Sigmoid colon (tissue), 7 donors: ENCODE measurements at places on chromosomes 12 and 14. TPM values are rescaled to one million over a fixed set of nuclear protein-coding genes. Genes with fewer than 3 reads are reported as not detected.

- H3K4me1 ChIP-seq = no peaks in the 10 kb centered on the region
- H3K36me3 ChIP-seq = no peaks in the 10 kb centered on the region
- no peak overlapping the region for H3K27ac ChIP-seq
- DNase-seq = no peak
- H3K27me3 ChIP-seq = no peaks in the 10 kb centered on the region
- no peak overlapping the region for H3K4me3 ChIP-seq
Observed at GRCh38 chr12:75917715-75918114, 113.9 kb downstream of the PHLDA1 start.

DNA sequence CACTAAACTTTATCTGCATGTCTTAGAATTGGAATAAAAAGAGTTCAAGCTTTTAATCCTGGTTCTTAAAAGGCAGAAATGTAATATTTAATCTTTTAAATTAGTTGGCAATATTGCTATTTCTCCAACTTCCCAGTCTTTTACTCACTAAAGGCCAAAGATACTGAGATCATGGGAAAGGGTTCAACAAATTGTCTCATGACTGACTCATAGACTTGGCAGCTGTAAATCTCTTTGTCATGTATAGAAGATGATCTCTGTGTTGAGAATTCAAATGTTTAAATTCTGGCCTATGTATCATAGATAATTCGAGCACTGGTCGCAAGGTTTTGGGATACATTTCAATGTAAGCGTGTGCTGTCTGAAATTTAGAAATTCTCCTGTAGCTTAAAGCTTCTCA lies 40.1 kb upstream of the STRAP start:
- H3K27me3 ChIP-seq = no peaks in the 10 kb centered on the region
- no peak for DNase-seq
- no peak overlapping the region for H3K27ac ChIP-seq
- H3K4me1 ChIP-seq = no peaks in the 10 kb centered on the region
- no peak overlapping the region for H3K4me3 ChIP-seq

- H3K36me3 ChIP-seq = no peaks in the 10 kb centered on the region
- H3K4me1 ChIP-seq = no peaks in the 10 kb centered on the region
- DNase-seq = peak; percentile 52
- no peak overlapping the region for H3K4me3 ChIP-seq
- no peaks in the 10 kb centered on the region for H3K27me3 ChIP-seq
Observed at GRCh38 chr14:100867631-100868315, 35.7 kb downstream of the RTL1 start.

DNA sequence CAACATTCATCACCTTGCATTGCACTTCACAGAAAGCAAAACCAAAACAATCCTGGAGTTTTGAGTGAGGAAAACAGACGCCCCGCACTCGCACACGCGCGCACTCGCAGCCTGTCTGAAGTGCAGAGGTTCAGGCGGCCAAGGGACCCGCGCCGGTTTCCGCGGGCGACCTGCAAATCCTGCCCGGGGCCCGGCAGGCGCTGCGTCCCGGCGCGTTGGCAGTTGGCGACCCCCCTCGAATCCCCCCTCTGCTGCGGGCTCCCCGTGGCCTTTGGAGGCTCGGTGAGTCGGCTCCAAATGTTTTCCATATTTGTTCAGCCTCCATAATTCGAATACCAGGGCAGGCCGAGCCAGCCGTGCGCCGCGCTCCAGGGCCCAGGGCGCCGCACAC lies at the start of gene SSPN:
SSPN (plus strand) TSS at position 324 of the 391 bp plus-strand sequence. CDS start 100 bp downstream, outside the sequence.
- H3K27ac ChIP-seq = peak within 1 kb of the TSS; percentile 94
- no peaks in the 10 kb centered on the region for H3K36me3 ChIP-seq
- H3K4me1 ChIP-seq = peaks cover 32% of the 10 kb centered on the region
- peak; percentile 91 for DNase-seq
- peak within 1 kb of the TSS; percentile 70 for H3K4me3 ChIP-seq
- no peaks in the 10 kb centered on the region for H3K27me3 ChIP-seq

DNA sequence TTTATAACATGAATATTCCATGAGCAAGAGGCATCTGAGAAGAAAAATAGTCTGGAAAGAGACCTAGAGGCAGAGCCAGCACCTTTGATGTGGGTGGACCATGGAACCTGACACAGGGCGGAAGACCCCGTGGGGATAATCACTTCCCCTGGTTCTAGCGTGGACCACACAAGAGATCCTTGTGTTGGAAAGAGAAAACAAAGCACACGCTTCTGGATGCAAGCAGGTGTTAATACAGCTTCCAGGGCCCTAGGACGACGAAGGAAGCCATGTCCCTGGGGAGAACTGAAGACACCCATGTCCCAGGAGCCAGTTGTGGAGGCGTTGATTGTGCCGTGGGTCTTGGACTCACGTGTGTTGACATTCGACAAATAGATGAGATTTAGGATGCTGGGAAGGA lies 102.9 kb downstream of the ADGRD1 start:
- no peak for DNase-seq
- H3K27me3 ChIP-seq = no peaks in the 10 kb centered on the region
- peaks cover 6% of the 10 kb centered on the region for H3K4me1 ChIP-seq

DNA sequence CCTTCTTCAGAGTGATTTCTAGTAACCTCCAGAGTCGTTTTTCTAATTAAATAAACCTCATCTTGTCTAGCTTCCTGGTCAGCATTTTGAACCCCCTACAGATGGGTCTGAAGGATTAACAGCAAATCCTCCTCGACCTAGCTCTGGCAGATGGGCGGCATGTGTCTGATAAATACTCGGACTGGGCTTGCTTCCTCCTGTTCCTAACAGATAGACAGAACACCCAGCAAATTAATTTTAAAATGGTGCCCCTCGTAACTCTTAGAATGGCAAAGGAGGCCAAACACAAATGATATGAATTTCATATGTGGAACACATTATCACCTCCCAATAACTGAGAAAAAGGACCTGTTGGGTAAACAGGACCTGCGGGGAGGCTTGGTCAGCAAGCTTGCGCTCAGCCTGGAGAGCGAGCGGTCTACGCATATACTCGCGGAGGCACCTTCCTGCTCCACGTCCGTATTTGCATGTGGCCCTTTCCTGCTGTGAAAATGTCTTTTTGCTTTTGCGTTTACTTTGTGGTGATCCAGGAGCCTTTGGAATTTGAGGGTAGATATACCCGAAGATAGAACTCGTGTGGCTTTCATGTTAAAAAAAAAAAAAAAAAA lies 79.6 kb downstream of the OTX2 start:
- no peaks in the 10 kb centered on the region for H3K36me3 ChIP-seq
- DNase-seq = no peak
- no peaks in the 10 kb centered on the region for H3K4me1 ChIP-seq
- peaks cover 26% of the 10 kb centered on the region for H3K27me3 ChIP-seq

- no peak for DNase-seq
- H3K36me3 ChIP-seq = no peaks in the 10 kb centered on the region
- no peaks in the 10 kb centered on the region for H3K4me1 ChIP-seq
- no peaks in the 10 kb centered on the region for H3K27me3 ChIP-seq
Observed at GRCh38 chr12:78275886-78276285, 445.2 kb downstream of the NAV3 start.

DNA sequence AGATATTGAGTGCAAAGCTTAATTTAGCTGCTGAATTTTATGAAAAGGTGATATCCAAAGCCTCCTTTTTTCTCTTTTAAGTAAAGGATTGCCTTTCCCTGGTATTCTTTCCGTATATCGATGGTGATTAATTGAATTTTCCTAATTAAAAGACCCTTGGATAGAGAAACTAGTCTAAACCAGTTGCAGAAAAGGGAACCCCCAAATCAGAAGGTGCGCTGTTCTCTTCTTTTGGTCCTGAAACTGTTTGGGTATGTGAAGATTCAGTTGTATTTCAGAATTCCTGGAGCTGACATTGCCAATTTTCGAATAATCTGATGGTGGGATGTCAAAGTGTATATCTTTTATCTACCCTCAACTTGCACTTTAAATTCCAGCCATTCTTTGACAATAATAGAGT lies 1.9 kb downstream of the GPHN start:
- H3K27me3 ChIP-seq = no peaks in the 10 kb centered on the region
- peak overlapping the region; percentile 96 for H3K27ac ChIP-seq
- DNase-seq = no peak
- H3K4me3 ChIP-seq = peak overlapping the region; percentile 97

DNA sequence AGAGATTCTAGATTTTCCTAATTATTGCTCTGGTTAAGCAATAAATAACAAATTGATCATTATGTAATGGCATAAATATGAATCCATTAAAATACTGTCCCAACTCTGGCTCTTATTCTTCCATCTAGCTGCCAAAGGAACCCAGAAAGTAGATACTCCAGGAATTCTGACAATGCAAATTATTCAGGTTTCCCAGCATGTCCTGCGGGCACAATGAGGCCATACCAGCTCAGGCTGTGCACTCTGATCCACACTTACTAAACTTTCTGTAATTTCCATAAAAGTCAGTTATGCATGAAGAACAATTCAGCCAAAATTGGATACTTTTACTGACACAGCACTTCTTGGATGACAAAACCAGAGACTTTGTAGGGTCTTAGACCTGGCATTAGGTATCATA lies 576.3 kb downstream of the KCNH5 start:
- no peak overlapping the region for H3K27ac ChIP-seq
- H3K4me1 ChIP-seq = no peaks in the 10 kb centered on the region
- no peaks in the 10 kb centered on the region for H3K36me3 ChIP-seq
- DNase-seq = no peak
- no peaks in the 10 kb centered on the region for H3K27me3 ChIP-seq
- H3K4me3 ChIP-seq = no peak overlapping the region

DNA sequence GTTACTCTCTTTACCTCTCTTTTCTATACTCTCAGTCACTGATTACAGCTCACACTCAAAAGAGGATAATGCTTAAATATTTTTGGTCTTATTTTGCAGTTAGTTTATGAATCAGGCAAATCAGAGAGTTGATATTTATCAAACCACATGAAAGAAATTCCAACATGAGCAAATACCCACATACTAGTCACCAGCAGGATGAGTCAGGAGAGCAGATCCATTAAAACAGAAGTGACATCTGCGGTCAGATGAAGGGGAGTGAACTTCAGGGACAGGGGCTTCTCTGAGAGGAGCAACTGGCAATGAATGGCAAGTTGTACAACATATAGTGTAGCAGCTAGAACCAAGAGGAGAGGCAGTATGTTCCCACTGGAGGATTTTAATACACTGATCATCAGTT lies 258.7 kb downstream of the SYT10 start:
- no peak overlapping the region for H3K4me3 ChIP-seq
- DNase-seq = no peak
- no peaks in the 10 kb centered on the region for H3K4me1 ChIP-seq
- H3K27me3 ChIP-seq = no peaks in the 10 kb centered on the region

DNA sequence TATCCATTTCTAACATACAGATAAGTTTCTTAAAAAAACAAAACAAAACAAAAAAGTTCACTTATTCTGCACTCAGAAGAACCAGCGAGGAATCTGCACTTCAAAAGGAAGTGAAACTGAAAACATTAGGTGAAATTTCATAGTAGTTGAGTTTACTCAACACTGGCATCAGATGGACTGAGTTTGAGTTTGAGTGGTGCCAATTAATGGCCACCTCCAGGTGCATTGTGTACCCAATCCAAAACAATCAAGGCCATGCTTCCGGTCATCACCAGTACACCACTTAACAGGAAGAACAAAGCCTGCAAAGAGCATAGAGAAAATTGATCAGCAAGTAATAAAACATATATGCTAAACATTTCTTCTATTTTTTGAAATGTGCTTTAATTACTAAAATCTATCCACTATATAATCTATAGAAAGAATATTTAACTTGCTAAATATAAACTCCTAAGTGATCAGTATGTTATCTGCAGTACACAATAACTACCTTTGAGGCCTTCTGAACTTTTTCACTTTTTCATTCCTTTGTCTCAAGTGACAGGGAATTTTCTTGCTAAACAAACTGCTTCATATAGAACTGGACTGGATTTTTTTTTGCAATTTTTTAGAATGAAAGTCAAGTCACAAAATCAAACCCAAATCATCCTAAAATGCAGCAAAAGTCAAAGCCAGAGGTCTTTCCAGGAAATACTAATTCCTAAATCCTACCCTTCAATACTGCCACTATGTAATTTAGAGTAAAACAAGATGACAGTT lies 11.5 kb downstream of the SLC38A2 start:
- H3K4me1 ChIP-seq = peaks cover 34% of the 10 kb centered on the region
- H3K27ac ChIP-seq = no peak overlapping the region
- H3K36me3 ChIP-seq = peaks cover 42% of the 10 kb centered on the region
- no peaks in the 10 kb centered on the region for H3K27me3 ChIP-seq

- peaks cover 45% of the 10 kb centered on the region for H3K4me1 ChIP-seq
- H3K36me3 ChIP-seq = no peaks in the 10 kb centered on the region
- H3K4me3 ChIP-seq = no peak overlapping the region
Observed at GRCh38 chr14:39426605-39427004, 5.6 kb downstream of the FBXO33 start.

DNA sequence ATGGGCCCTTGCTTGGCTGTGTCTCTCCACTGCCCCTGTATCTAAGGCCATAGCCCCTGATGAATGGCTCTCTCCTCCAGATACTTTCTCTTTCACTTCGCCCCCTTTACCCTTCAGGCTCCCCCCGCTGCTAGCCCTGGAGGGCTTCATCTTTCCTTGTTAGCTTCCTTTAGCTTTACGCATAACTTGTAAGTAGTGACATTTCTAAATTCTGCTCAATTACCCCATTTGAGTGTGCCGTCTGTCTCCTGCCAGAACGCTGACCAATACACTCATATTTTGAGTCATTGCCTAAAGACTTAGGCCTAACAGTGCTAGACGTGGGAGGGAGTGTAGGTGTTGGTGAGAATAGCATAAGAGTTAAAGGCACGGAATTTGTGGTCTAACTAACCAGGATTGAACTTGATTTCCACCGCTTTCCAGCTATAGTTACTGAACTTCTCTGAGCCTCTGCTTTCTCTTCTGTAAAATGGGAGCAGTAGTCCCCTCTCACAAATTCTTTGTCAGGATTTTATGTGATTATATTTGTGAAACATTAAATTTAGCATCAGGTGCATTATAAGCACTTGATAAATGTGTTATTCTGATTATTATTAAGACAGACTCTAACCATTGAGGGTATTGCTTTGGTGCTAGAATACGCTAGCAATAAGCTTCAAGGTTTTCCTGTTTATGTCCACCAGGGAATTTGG lies 129.3 kb downstream of the ZFP36L1 start:
- no peaks in the 10 kb centered on the region for H3K27me3 ChIP-seq
- peaks cover 83% of the 10 kb centered on the region for H3K4me1 ChIP-seq
- peak; percentile 56 for DNase-seq
- H3K36me3 ChIP-seq = no peaks in the 10 kb centered on the region
- peak overlapping the region; percentile 81 for H3K27ac ChIP-seq

The RAPGEF3 gene
- 16.2 TPM for polyA plus RNA-seq

The KRT77 gene
- 0.01 TPM for polyA plus RNA-seq

The SPIC gene
- polyA plus RNA-seq = 0.77 TPM

The SLC38A4 gene
- 0.60 TPM for polyA plus RNA-seq

The GUCY2C gene
- 26.9 TPM for polyA plus RNA-seq

The SLCO1A2 gene
- polyA plus RNA-seq = not detected

The SLC17A8 gene
- 0.60 TPM for polyA plus RNA-seq

The BEST3 gene
- not detected for polyA plus RNA-seq
